ENCODE measurements at places on chromosomes 11 and 22.

DNA sequence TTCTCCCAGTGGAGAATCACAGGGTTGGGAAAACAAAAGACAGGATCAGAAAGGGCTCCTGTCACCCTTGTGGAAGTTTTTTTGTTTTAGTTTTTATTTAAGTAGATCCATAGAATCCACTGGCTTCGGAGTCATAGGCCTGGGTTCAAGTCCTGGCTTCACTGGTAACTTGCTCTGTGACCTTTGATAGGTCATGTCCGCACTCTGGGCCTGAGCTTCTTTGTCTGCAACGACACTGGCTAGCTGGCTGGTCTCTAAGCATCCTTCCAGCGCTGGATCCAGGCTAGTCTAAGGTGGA is 1.4 kb downstream of the ZFTA start:
- no peak for DNase-seq

GRCh38 chr11:100832829-100833228 is 145.7 kb downstream of the ARHGAP42 start:
- no peak for DNase-seq

GRCh38 chr11:110027627-110028371 is 65.4 kb upstream of the ZC3H12C start:
- DNase-seq, result no peak

- DNase-seq, result no peak
Measured at GRCh38 chr11:72240461-72241290, 3.3 kb downstream of the PHOX2A start.

DNA sequence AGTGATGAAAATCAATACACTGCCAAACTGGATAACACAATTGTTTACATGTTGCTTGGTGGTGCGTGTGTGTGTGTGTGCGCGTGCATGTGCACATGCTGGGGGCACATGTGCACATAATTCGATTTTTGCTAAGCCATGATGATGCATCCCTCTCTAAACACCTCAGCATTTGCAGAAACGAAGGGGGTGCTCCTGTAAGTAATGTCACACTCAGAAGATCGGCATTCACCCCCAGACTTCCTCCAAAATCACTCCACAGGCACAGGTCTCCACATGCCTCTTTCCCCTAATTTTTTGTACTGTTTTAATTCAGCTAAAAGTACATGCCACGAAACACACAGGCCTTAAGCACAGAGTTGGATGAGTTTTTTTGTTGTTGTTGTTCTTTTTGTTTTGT is 341.5 kb downstream of the SHANK2 start:
- no peak for DNase-seq

DNA sequence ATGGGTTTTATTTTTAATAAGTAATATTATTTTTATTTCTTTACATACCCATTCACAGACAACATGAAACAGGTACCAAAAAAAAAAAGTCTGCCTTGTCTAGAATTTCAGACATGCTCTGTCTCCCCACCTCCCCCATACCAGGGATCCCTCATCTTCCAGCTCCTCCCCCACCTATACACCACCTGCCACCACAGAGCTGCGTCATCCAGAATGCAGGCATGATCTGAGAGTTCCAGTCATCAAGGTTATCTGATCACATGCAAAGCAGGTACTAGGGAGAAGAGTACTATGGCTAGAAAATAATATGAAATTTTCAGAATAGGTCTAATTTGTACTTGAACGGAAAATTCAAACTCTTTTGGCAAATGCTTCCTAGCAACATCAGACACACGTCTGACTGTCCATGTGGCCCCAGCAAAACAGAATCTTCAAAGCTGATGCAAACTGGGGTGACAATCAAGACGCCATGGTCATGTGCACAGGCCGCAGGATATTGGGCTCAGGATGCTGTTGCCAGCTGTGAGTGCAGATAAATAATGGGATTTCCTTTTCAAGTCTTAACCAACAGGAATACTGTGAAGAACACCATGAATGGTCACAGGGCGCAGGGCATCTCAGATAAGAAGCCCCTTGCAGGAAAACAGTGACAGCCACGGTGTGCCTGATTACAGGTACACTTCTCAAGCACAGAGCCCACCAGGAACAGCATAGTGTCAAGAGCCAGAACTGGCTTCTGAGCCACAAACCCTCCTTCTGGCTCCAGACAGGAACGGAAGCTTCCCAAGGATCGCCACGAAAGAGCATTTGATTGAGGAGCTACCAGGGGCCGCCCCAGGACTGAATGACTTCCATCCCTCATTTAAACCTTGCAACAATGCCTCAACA is 169.5 kb downstream of the EFCAB6 start:
- no peak for DNase-seq

DNA sequence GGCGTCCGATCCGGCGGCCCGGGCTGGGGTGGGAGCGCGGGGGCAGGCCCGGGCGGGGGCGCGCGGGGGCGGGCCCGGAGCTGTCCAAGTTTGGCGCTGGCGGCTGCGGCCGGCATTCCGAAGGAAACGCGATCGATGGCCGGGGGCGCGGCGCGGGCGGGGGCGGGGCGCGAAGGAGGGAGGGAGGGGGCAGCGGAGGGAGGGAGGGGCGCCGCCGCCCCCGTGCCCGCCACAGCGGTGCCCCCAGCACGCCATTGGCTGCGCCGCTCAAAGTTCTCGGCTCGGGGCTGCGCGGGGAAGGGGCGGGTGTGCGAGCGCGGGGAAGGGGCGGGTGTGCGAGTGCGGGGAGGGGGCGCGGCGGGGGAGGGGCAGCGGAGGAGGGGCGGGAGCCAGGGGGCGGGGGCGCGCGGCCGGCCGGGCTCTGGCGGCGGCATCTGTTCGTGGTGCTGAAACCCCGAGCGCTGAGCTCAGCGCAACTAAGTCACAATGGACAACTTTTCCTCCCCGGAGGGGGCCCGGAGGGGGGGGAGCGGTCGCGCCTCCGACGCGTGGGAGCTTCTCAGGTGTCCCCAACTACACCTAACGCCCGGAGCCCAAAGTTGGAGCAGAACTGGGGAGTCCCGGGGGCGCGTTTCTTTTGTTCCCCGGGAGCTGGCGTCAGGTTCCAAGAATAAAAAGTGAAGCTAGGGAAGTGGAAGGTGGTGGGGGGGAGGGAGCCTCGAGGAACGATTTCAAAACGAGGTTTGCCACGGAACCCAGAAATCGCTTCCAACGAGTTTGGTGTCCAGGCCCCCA is 2.2 kb downstream of the PHF21B start:
- no peak for DNase-seq

- DNase-seq, result no peak
Measured at GRCh38 chr22:30636226-30637077, 871 bp downstream of the SLC35E4 start.

GRCh38 chr22:30459181-30460052 is 12.4 kb downstream of the SEC14L3 start:
- DNase-seq, result no peak

DNA sequence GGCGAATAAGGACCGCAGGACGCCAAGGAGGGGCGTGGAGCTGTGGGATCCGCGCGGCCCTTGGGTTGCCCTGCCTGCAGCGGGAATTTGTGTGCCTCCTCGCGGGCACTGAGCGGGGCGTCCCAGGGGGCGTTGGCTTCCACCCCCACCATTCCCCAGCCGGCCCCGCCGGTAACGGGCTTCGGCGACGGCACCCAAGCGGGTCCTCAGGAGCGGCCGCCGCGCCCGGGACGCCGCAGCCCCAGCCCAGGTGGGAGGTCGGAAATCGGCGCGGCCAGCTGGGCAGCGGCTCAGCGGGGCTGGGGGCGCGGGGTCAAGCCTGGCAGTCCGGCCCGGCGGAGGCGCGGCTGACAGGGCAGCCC is 320 bp downstream of the CLTCL1 start:
- DNase-seq, result no peak

- DNase-seq, result no peak
Measured at GRCh38 chr22:46660604-46661201, 40.5 kb downstream of the GRAMD4 start.

DNA sequence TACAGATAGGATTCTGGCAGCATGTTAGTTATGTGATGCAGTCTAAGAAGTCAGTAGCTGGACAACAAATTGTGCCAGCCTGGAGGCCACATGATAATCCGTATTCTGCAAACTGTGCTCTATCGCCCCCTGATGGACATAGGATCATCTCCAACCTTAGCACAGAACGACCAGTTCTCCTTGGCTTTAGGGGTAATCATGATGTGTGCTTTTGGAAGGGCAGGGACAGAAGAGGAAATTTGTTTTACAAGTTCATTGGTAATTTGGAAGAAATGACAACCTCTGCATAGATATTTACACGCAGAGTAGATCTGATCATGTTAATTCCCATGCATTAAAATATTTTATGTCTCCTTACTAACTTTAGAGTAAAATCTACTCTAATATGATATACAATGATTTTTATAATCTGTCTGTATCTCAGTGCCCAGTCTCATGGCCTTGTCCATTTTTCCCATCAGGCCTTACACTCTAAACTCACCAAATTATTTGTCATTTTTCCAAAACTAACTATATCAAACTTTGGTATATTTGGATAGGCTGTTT is 12.1 kb downstream of the OR10D3 start:
- DNase-seq, result no peak

DNA sequence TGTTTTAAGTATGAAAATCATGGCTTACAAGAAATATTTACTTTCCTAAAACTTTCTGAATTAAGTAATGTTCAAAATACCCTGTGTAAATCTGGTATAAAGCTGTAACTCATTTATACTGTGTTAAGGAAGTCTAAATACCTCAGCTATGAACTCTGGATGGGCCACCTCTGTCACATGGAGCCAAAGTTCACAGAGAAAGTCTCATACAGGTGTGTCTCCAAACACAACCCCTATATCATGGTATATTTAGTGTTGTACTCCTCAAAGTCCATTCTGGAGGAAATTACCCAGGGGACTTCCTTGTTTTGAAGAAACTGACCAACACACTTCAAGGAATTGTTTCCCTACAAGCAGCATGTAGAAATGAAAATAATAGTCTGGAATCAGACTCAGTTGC is 909.2 kb upstream of the TENM4 start:
- no peak for DNase-seq

DNA sequence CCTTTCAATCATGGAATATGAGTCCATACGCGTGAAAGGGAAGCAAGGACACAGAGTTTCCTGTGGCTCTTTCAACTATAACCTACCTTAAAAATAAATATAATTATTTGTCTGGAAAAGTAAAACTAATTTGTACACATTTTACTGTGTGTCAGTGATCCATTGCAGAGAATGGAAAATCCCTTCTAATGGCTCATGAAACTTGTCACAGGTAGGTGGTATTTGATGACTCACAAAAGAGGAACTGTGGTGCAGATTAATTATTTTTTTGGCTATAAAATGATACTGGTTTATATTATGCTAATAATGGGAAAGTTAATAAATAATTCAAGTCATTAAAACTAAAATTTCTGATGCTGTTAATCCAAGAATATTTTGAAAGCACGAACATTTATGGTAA is 792.2 kb downstream of the METTL15 start:
- DNase-seq, result no peak

- no peak for DNase-seq
Measured at GRCh38 chr22:34878171-34878570, 187.8 kb upstream of the ISX start.

- DNase-seq, result no peak
Measured at GRCh38 chr11:537622-538430, 499 bp downstream of the LRRC56 start.

- DNase-seq, result no peak
Measured at GRCh38 chr22:43085658-43086606, 3.3 kb downstream of the TTLL1 start.

GRCh38 chr11:24637520-24637919 is 140.7 kb downstream of the LUZP2 start:
- DNase-seq, result no peak

DNA sequence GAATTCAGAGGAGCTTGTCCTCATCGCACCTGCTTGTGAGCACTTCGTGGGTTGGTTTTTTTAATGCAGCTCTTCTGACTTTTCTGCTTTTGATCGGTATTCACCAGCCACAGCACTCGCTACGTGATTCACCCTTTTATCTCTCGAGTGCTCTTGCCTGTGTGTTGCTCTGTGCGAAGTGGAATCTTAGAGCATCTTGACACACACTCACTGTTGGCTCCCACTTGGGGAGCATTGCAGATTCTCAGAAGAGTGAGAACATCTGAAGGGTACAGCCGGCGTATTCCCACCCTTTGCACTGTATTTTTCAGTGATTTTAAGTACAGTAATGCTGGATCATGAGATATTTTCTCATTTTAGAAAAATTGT is 10.9 kb downstream of the TNNT3 start:
- DNase-seq, result no peak

GRCh38 chr11:108351468-108351867 is 115.9 kb downstream of the C11orf65 start:
- no peak for DNase-seq

- DNase-seq, result no peak
Measured at GRCh38 chr11:45410391-45411227, 124.5 kb upstream of the SYT13 start.

DNA sequence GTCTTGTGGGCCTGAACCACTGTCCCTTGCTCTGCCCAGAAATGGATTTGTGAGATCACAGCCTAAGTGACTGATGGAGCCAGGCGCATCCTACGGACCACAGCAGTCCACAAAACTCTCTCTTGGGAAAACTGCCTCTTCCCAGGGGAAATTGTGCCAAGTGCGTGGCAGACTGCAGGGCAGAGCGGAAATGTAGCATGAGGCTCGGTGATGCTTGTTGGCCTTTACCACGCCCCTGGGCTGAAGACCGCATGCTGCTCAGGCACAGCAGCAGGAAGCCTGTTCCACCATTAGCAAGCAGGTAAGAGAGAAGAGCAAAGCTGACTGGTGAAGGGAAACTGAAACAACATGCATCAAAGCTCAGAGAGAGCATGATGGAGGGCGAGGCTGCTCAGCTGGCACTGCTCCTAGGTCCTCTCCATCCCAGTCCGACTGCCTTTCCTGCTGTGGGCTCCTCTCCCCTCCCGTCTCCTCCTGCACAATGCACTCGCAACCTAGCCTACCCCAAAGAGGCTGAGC is 26.5 kb upstream of the SCARF2 start:
- DNase-seq, result peak; percentile 16

DNA sequence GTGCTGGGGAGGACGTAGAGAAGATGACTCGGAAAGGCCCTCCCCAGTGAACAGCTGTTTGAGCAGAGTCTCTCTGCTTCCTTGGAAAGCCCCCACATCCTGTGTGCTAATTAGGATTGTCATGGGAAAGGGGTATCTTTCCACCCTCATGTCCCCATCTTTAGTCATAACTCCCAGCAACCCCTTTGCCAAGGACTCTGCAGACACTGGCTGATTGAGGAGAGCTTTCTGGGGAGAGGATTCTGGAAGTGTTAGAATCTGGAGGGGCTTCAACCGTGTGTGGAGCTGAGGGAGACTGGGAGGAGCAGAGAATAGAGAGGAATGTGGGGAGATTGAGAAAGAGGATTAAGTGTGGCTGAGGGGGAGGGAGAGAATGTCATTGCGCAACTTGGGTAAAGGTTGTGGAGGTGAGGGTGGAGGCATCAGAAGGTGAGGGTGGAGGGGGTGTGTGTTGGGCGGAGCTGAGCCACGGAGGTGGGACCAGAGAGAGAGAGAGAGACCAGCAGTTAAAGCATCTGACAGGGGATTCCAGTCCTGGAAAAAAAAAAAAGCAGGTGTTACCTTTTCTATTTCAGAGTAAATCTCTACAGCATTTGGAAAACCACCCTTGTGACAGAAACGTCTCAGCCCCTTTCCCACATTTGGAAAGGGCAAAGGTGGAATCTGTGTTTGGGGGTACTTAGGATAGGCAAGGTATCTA is 2.2 kb downstream of the DTX4 start:
- DNase-seq, result no peak

GRCh38 chr11:14539982-14540421 is 19.8 kb upstream of the PSMA1 start:
- DNase-seq, result no peak

GRCh38 chr22:24153353-24153752 is 27.9 kb upstream of the SUSD2 start:
- no peak for DNase-seq

All from stimulated activated CD8-positive, alpha-beta memory T cell treated with anti-CD3 and anti-CD28 coated beads, Interleukin-4, amount 100 ng/mL, for 4 hours (primary cell).